ENCODE measurements at places on chromosomes 4 and X. TPM values are rescaled to one million over a fixed set of nuclear protein-coding genes. Genes with fewer than 3 reads are reported as not detected.

FOXP3 gene
- 0.82 TPM for polyA plus RNA-seq

KCNE5 gene
- polyA plus RNA-seq, result 5.2 TPM

GRCh38 chr4:88526221-88526815 is 2.7 kb upstream of the PYURF start:
- DNase-seq, result no peak

- DNase-seq, result no peak
Observed at GRCh38 chrX:132219343-132219768, at the start of gene RAP2C. RAP2C (minus strand) TSS chrX:132219447; CDS start chrX:132217268, 2,179 bp downstream.

DNA sequence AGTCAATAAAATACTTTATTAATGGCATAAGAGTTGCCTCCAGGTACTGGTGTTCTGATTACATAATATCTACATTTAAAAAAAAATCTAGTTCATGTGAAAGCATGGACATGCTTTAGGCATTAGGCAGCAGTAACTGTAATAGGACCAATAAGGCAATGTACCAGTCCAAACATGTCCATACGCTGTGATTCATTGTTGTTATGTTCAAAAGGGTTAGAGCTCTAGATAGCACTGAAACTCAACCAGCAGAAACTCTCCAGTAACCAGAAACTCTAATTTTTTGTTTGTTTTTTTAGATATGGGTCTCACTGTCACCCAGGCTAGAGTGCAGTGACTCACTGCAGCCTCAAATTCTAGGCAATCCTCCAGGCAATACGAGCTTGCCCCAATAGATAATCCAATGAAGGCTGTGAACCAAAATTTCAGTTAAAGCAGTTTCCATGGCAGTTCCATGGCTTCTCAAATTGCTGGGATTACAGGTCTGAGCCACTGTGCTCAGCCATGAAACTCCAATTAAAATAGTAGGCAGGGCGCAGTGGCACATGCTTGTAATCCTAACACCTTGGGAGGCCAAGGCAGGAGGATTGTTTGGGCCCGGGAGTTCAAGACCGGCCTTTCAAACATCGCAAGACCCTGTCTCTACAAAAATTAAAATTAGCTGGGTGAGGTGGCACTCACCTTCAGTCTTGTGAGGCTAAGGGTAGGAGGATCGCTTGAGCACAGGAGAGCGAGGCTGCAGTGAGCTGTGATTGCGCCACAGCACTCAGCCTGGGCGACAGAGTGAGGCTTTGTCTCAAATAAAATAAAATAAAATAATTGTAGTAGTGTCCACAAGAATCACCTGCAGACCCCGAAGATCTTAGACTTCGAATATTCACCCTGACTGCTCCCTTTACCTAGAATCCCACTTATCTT is 36.3 kb downstream of the MGARP start:
- no peak for DNase-seq

GRCh38 chr4:11480683-11481082 is 52.0 kb upstream of the HS3ST1 start:
- DNase-seq, result no peak

GRCh38 chr4:40058121-40058520 is 1.5 kb downstream of the N4BP2 start:
- DNase-seq, result no peak

- no peak for DNase-seq
Observed at GRCh38 chr4:52059372-52059771, 8.3 kb downstream of the SPATA18 start.

DNA sequence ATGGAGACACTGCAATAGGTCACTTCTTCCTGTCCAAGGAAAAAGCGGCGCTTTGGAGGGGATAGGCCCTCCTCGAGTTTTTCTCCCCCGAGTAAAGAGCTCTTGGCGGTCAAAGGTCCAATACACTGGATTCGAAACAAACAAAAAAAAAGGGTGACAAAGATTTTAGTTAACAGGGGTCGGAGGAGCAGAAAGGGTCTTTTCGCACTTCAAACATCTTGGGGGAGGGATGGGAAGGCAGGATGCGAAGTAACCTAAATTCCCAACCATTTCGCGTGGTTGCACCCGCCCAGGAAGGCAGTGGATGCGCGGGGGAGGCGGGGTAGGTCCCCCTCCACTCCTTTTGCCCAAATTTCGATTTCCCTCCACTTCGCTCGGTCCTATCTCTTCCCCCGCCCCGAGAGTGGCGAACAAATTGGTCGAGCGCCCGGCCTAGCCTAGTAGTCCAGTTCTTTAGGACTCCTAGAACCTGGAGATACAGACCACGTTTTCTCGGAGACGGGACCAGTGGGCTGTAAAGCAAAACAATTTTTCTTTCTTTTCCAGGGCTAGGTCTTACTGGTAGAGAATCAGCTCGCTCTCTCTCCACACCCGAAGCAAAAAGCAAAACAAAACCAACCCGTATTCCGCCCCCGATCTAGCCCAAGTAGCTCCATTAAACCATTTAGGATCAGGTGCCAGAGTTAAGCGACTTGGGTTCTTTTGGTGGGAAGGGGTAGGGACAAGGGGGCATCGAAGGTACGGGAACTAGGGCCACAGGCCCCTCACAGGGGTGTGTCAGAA is 2.0 kb upstream of the STAG2 start:
- DNase-seq, result no peak

GRCh38 chr4:17288151-17288550 is 223.7 kb downstream of the QDPR start:
- no peak for DNase-seq

DNA sequence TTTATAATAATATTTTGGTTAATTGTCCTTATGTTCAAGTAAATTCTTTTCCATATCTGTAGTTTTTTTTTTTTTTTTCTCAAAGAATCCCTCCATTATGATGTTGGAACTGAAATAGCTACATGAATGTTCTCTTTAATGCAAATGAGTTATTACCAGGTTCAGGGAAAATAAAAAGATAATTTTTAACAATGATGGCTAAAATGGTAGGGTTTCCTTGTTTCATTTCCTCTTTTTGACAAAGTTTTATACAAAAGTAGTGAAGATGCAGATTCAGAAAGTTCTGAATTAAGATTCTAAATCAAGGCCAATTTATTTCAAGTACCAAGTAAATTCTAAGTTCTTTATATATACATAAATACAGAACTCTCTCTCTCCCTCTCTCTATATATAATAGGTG is 779.0 kb upstream of the INTU start:
- DNase-seq, result no peak

DNA sequence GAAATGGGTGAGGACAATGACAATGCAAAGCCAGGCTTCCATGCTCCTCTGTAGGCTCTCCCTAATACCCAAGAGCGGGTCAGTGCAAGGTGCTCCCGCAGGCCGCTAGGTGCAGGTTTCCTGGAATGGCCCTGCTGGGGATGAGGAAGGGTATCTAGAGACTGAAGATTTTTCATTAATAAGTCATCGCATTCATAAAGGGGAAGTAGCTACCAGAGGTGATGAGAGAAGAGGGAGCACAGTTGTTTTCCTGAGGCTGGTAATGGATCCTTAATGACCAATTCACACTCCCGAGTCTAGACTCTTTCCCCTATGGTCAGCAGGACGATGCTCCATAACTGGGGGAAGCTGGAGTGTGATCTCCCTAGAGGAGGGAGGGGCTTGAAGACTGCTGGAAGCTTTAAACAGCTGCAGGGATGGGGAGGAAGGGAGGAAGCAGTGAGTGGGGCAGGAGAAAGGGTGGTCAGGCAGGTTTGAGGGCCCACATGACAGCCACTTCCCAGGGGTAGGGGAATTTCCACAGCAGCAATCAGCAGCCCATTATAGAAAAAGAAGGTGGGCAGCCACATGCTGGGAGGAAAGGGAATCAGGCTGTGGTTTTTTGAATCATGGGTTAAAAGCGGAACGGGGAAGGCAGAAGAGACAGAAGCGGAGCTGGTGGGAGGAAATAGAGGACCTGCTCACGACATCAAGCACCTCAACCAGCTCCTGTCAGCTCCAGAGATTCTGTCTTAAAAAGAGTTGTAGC is 10.2 kb upstream of the ATP6AP2 start:
- DNase-seq, result no peak

GRCh38 chrX:124328765-124329164 is 3.7 kb upstream of the TEX13D start:
- no peak for DNase-seq
